ENCODE measurements at places on chromosomes 2 and 18.

GRCh38 chr2:112691881-112692281 lies 28.9 kb upstream of the NT5DC4 start:
- no peaks in the 10 kb centered on the region for H3K27me3 ChIP-seq
- no peak for DNase-seq
- H3K36me3 ChIP-seq = no peaks in the 10 kb centered on the region
- peak overlapping the region; percentile 80 for H3K27ac ChIP-seq
- peak overlapping the region; percentile 2 for H3K4me3 ChIP-seq
- peaks cover 32% of the 10 kb centered on the region for H3K4me1 ChIP-seq

DNA sequence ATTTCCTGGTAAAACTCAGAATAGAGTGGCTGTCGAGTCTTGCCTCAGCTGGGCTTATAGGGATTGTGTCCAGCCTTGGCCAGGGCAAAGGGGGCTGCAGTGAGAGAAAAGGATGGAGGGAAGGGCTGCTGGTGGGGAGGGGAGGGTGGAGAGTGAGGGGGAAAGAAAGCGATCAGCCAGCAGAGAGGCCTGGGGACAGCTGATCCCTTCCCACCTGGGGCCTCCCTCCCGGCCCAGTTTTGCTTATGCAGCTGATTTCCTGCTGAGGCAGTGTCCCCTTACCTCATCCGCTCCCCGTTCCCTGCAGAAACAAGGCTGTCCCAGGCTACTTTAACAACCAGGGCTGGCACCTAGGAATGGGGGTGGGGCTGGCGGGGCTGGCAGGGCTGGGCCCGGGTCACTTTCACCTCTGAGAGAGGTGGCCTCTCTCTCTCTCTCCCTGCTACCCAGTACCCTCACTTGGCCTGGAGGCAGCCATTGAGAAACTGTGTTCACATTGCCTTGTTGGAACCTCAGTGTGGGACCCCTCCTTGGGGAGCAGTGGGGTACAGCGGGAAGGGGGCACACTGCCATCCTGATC lies 12.2 kb upstream of the GMPPA start:
- H3K4me3 ChIP-seq = no peak overlapping the region
- no peaks in the 10 kb centered on the region for H3K36me3 ChIP-seq
- H3K4me1 ChIP-seq = no peaks in the 10 kb centered on the region
- no peak for DNase-seq

- no peak overlapping the region for H3K27ac ChIP-seq
- H3K36me3 ChIP-seq = no peaks in the 10 kb centered on the region
- H3K27me3 ChIP-seq = no peaks in the 10 kb centered on the region
- no peak for DNase-seq
- no peaks in the 10 kb centered on the region for H3K4me1 ChIP-seq
- no peak overlapping the region for H3K4me3 ChIP-seq
Observed at GRCh38 chr18:79876497-79876896, 75.0 kb downstream of the SLC66A2 start.

DNA sequence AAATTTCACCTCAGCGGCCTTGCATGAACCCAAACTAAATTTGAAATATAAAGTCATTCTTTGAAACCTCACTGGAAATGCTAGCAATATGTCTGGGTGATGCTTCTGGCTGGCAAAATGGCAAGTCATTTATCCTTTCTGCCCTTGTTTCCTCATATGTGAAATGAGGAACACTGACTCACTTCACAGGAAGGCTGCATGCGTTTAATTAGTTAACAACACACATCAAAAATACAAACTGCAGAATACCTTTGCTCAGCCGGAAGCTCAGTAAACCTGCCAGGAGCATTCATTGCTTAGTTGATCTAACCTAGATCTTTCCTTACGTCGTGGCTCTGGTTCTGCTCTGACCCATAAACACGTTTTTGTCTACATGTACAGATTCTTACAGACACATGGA lies 214.2 kb upstream of the ACVR2A start:
- DNase-seq = peak; percentile 58
- peaks cover 41% of the 10 kb centered on the region for H3K4me1 ChIP-seq
- H3K36me3 ChIP-seq = no peaks in the 10 kb centered on the region
- H3K4me3 ChIP-seq = peak overlapping the region; percentile 19

GRCh38 chr2:120530781-120531180 lies 184.8 kb downstream of the INHBB start:
- DNase-seq = no peak
- H3K4me3 ChIP-seq = no peak overlapping the region
- no peaks in the 10 kb centered on the region for H3K36me3 ChIP-seq
- no peak overlapping the region for H3K27ac ChIP-seq
- H3K4me1 ChIP-seq = no peaks in the 10 kb centered on the region

GRCh38 chr2:192091476-192091875 lies 103.3 kb downstream of the TMEFF2 start:
- H3K27me3 ChIP-seq = peaks cover 5% of the 10 kb centered on the region
- H3K4me3 ChIP-seq = no peak overlapping the region
- DNase-seq = no peak
- no peaks in the 10 kb centered on the region for H3K36me3 ChIP-seq
- H3K27ac ChIP-seq = no peak overlapping the region

GRCh38 chr2:148527488-148528340 lies 116.8 kb upstream of the EPC2 start:
- H3K4me1 ChIP-seq = peaks cover 73% of the 10 kb centered on the region
- no peaks in the 10 kb centered on the region for H3K27me3 ChIP-seq
- H3K27ac ChIP-seq = peak overlapping the region; percentile 90
- H3K36me3 ChIP-seq = peaks cover 1% of the 10 kb centered on the region
- DNase-seq = peak; percentile 76

- H3K27me3 ChIP-seq = no peaks in the 10 kb centered on the region
- no peaks in the 10 kb centered on the region for H3K4me1 ChIP-seq
Observed at GRCh38 chr2:22037274-22037673, 913.5 kb downstream of the TDRD15 start.

DNA sequence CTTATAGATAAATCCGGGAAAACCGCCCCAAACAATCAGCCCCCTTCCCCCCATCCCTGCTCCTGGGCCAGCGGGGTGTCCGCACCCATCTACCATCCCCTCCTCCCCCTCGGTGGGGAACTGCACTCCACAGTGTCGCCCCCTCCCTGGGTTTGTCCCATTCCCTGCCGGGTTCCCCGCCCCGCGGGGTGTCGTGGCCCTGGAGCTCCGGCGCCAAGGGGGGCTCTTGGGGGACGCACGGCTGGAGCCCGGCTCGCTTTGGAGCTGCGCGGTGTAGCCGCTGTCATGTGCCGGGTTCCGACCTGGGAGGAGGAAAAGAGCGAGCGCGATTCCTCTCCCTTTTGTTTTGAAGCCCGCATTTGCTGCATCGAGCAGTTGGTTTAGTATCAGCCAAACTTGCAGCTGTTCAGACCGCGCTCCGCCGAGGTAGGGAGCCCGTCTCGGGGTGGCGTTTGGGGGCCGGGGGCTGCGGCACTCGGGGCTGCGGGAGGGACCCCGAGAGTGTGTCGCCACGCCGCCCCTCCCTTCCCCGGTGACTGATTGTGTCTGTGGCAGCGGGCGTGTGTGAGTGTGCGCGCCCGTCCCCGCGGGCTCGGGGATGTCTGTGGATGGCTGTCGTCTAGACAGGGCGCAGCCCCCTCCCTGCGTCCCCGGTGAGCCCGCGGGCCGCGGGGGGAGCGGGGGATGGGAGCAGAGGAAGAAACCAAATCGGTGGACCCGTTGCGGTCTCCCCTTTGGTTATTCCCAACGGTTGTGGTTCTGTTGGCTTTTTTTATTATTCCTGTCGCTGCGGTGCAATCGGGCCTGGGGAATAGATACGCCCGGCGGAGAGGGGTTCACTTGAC lies 797 bp downstream of the CTIF start:
- H3K4me3 ChIP-seq = peak overlapping the region; percentile 84
- peaks cover 29% of the 10 kb centered on the region for H3K27me3 ChIP-seq
- H3K4me1 ChIP-seq = peaks cover 16% of the 10 kb centered on the region
- H3K27ac ChIP-seq = no peak overlapping the region

DNA sequence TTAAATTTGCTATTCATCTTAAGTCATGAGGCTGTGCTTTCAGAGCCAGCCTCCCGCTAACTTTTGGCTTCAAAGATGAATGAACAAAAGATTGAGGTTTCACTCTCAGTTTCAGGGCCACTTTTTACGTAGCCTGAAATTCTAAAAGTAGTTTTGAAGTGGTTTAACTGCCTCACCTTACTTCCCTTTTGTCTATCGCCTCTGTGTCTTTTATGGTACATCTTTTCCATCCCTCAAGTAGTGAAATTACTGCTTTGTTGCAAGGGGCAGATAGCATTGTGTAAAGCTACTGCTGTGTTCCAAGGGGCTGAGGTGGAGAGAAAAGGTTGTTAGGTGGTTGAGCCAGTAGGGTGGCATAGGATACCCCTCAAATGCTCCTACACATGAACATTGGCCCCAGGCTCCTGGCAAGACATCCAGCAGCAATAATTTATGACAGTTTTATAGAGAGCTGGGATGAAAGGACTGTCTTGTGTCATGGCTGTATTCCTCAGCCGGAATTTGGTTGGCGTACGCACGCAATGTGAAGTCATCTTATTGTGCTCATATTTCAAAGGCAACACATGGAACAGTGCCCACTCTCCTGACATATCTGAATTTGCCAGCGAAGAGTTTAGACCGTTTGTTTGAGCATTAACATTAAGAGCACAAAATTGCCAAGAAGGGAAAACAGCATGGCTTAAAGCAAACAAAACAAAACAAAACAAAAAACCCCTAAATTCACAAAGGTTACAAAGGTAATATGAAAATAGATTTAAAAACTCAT lies 32.2 kb downstream of the QPCT start:
- H3K4me1 ChIP-seq = peaks cover 32% of the 10 kb centered on the region
- H3K27ac ChIP-seq = peak overlapping the region; percentile 89

DNA sequence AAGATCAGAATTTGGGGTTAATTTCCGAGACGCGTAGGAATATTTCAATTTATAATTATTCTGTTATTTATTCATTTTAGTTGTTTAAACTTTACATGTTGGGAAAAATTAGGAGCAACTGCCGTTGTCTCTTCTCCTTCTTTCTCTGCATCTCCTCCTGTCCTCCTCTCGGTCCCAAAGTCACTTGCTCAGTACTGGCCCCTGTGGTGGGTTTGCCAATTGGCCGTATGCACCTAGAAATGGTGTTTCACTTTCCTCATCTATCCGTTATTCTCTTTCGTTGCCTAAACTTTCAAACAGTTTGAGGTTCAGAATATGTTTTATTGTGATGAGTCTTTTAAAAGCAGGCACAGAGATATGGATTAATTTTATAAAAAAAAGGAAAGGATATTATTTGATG lies 517.9 kb downstream of the PLCL1 start:
- no peak overlapping the region for H3K4me3 ChIP-seq
- H3K4me1 ChIP-seq = peaks cover 15% of the 10 kb centered on the region
- no peaks in the 10 kb centered on the region for H3K36me3 ChIP-seq
- peaks cover 42% of the 10 kb centered on the region for H3K27me3 ChIP-seq
- H3K27ac ChIP-seq = no peak overlapping the region

GRCh38 chr2:72561621-72562318 lies 264.1 kb downstream of the EXOC6B start:
- no peak overlapping the region for H3K4me3 ChIP-seq
- no peak overlapping the region for H3K27ac ChIP-seq
- H3K36me3 ChIP-seq = no peaks in the 10 kb centered on the region
- DNase-seq = no peak
- no peaks in the 10 kb centered on the region for H3K27me3 ChIP-seq

GRCh38 chr2:54574107-54574859 lies 118.2 kb downstream of the SPTBN1 start:
- DNase-seq = peak; percentile 92
- H3K27me3 ChIP-seq = no peaks in the 10 kb centered on the region
- H3K4me1 ChIP-seq = peaks cover 90% of the 10 kb centered on the region
- peaks cover 16% of the 10 kb centered on the region for H3K36me3 ChIP-seq

- DNase-seq = no peak
- peaks cover 8% of the 10 kb centered on the region for H3K27me3 ChIP-seq
- peaks cover 3% of the 10 kb centered on the region for H3K4me1 ChIP-seq
- no peak overlapping the region for H3K27ac ChIP-seq
Observed at GRCh38 chr18:46411867-46412690, 244.9 kb downstream of the LOXHD1 start.

GRCh38 chr2:22055784-22056620 lies 932.2 kb downstream of the TDRD15 start:
- no peak for DNase-seq
- H3K27me3 ChIP-seq = no peaks in the 10 kb centered on the region
- H3K4me3 ChIP-seq = no peak overlapping the region

DNA sequence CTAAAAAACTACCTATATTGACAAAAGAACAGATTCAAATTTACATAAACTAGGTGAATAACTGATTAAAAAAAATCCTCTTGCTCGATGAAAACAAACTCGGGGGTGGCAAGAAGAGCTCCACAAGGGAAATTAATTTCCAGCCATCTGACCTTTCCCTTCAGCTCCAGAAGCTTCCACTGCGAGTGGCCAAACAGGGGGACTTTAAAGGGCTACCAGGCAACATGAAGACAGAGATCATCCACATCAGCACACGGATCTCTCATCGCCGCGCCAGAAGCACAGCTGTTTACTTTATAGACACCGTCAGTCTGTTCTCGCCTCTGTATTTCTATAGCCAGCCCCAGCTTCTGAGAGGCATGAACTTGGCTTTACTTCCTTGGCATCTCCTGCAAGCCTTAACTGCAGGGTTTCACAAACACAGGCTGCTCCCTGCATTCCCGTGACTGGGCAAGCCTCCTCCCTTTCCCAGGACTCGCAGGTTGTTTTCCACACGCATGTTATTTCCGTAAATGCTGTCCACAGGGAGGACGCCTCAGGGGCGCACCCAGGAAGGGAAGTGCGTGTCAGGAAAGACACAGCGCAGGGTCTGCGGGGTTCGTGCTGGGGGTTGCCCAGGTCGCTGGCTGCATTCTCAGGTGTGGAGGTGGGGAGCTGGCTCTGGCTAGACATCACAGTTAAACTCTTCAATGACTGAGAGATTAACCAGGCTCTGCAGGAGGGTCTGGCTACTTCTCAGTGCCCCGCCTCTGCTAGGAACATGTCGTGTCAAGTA lies 85.0 kb downstream of the USP40 start:
- H3K4me3 ChIP-seq = no peak overlapping the region
- no peaks in the 10 kb centered on the region for H3K4me1 ChIP-seq
- H3K36me3 ChIP-seq = peaks cover 4% of the 10 kb centered on the region
- H3K27me3 ChIP-seq = no peaks in the 10 kb centered on the region

GRCh38 chr2:195489101-195489500 lies 167.9 kb upstream of the SLC39A10 start:
- H3K36me3 ChIP-seq = peaks cover 29% of the 10 kb centered on the region
- H3K27ac ChIP-seq = no peak overlapping the region
- no peak for DNase-seq
- H3K27me3 ChIP-seq = no peaks in the 10 kb centered on the region
- H3K4me1 ChIP-seq = peaks cover 35% of the 10 kb centered on the region

DNA sequence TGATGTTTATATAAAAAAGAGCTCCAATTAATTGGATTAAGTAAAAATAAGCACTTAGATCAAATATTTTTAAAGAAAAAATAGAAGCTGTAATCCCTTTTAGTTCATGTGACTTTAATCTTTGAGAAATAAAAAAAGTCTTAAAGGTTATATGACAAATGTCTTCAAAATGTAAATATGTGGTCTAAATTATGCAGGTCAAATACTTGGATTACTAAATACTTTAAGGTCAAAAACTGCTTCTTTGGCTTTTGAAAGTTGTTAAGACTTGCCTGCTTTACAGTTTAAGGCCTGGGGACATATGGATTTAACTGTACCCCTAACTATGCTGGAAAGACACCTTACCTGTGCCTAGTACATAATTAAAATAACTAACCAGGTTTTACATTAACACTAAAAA lies 15.5 kb upstream of the PDK1 start:
- DNase-seq = no peak
- no peak overlapping the region for H3K4me3 ChIP-seq
- no peaks in the 10 kb centered on the region for H3K27me3 ChIP-seq
- H3K36me3 ChIP-seq = peaks cover 43% of the 10 kb centered on the region

- DNase-seq = no peak
- H3K27ac ChIP-seq = no peak overlapping the region
- no peak overlapping the region for H3K4me3 ChIP-seq
- H3K4me1 ChIP-seq = peaks cover 6% of the 10 kb centered on the region
Observed at GRCh38 chr2:205117125-205117524, 565.2 kb upstream of the NRP2 start.
